ENCODE measurements at places on chromosomes 6 and 20.

- DNase-seq = no peak
Measured at GRCh38 chr20:4245542-4245941, 230.2 kb upstream of the RNF24 start.

- no peak for DNase-seq
Measured at GRCh38 chr20:63158845-63159244, 57.1 kb downstream of the YTHDF1 start.

- DNase-seq = no peak
Measured at GRCh38 chr20:59253779-59254319, 46.6 kb upstream of the EDN3 start.

GRCh38 chr20:20404633-20405032 is 36.7 kb downstream of the INSM1 start:
- DNase-seq = no peak

GRCh38 chr20:41540918-41541317 is 77.3 kb downstream of the CHD6 start:
- DNase-seq = no peak

DNA sequence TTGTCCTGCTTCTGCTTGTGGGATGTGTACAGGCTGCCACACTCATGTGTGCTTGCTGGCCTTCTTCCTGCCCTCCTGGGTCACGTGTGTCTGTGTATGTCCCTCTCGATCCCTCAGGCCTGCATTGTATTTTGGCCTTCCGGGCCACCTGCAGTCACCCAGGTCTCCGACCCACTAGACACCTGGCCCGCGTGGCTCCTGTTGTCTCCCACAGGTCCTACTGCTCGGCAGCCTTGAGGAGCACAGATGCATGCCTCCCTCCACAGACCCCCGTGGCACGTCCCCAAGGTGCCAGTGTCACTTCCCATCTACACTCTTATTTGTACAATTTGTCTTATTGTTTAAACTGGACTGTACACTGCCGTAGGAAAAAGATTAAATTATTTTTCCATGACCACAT is 43.1 kb downstream of the FOXC1 start:
- no peak for DNase-seq

GRCh38 chr6:124297507-124297906 is 493.8 kb downstream of the NKAIN2 start:
- DNase-seq = no peak

GRCh38 chr20:4774207-4774606 is 52.5 kb downstream of the PRND start:
- no peak for DNase-seq

- no peak for DNase-seq
Measured at GRCh38 chr6:68718385-68719073, 83.4 kb downstream of the ADGRB3 start.

DNA sequence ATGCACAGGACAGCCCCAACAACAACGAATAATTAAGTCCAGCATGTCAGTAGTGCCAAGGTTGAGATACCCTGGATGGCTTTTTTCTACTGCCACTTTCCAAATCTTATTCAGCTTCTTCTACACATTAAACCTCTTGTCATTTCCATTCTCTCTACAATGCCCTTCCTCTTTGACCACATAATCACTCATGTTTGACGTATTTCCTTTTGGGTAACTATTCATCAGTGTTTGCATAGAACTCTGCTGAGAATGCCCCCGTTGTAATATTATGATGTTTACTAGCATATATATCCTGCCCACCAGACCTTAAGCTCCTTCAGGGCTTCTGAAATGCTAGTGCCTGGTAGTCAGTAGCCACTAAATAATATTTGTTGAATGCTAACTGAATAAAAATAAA is 515.3 kb upstream of the RNF217 start:
- DNase-seq = no peak

Measured in central memory CD8-positive, alpha-beta T cell (primary cell).